Endothelial cell of umbilical vein (primary cell): ENCODE measurements at places on chromosomes 5 and 9.

- peak; percentile 7 for DNase-seq
These were observed 98.2 kb downstream of the CSNK1G3 start for GRCh38 chr5:123610209-123610608.

GRCh38 chr9:642014-642413 lies 199.5 kb upstream of the DMRT1 start:
- peak; percentile 60 for DNase-seq

DNA sequence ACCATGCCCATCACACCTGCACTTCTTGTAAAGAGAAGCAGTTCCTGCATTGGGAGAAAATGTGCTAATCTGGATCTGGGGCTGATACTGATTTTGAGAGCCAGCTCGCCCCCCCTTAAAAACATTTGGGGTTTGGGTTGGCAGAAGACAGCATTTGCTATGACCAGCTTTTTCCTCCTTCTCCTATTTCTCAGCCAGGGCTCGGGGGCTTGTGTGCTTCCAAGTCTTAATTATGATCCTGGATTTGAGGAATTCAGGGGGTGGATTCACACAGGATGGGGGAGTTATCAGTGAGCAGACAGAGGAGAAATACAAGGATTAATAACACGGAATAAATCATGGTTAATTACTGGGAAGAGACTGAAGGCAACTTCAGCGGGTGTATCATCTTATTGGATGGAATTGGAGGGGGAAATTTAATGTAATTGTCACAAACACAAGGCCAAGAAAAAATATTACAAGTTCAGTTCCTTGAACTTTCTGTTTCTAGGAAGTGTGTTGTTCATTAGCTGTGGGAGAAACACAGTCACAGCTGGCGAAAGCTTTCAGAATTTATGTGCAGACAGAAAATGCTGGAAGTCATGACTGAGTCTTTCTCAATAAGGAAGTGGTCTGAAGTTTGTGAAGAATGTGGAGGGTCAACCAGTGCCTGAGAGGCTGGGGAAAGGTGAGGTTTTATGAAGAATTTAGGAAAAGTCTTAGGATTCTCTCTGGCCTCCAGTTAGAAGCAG lies 15.3 kb downstream of the C9orf152 start:
- DNase-seq, result peak; percentile 67

DNA sequence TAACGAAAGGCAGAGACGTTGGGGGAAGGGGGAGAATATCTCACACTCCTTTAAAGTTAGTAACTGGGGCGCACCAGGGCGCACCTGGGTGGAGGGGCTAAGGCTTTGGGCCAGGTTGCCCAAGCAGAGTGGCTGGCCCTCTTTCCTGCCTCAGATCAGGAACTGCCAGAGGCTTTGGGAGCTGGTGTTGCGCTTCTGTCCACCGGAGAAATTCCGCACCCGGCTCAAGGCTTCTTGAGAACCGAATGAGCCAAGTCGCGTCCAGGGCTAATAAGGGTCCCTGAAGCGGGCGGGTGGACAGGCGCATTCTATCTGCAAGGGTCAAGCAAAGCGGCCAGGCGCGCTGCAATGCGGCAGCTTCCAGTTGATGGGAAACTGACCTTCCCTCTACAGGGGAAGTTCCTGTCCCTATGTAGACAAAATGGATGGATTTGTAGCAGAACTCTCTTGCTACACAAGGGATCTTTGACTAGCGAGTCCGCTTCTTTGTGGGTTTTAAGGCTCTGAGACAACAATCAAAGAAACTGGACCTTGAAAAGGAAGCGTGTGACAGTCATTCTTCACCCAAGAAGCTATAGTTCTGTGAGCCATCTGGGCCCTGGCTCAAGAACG lies 5.5 kb downstream of the PAX5 start:
- DNase-seq, result no peak

DNA sequence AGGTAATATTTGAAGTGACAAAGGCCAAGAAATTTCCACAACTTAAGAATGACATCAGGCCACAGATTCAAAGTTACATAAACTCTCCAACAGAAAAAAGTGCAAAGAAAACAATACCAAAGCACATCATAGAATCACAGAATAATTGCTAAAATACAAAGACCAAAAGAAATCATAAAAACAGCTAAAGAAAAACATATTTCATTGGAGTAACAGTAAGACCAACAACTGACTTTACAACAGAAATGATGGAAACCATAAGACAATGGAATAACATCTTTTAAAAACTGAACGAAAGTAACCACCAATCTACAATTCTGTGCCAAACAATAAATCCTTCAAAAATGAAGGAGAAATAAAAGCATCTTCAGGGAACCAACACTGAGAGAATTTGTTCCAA lies 38.3 kb downstream of the ZDHHC21 start:
- peak; percentile 10 for DNase-seq

- no peak for DNase-seq
These were observed 298.0 kb upstream of the PIK3R1 start for GRCh38 chr5:67917561-67917960.

GRCh38 chr9:71058660-71059059 lies 62.8 kb downstream of the TRPM3 start:
- no peak for DNase-seq

GRCh38 chr5:95382801-95383200 lies 8.4 kb upstream of the FAM81B start:
- DNase-seq, result no peak

- no peak for DNase-seq
These were observed 712.1 kb upstream of the MEF2C start for GRCh38 chr5:89595056-89595455.

- no peak for DNase-seq
These were observed 7.6 kb downstream of the LRSAM1 start for GRCh38 chr9:127458921-127459320.
